GM12878 (cell line): ENCODE measurements at places on chromosomes 6 and 20.

DNA sequence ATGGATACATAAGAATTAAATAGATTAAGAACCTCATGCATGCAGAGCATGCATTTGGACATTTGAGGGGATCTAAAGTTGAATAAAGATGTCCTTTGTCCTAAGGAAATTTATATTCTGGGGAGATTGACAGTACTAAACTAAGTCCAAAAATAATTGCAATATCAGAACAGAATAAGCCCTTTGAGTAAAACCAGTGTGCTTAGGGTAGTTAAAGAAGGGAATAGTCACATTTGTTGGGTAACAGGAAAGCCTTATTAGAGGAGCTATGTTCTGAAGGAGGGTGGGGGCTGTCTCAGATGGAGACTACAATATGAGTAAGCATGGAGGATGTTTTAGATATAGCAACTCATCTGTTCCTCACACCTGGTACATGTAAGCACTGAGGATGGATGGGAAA is 35.8 kb downstream of the CDC5L start:
- no peak overlapping the region for H3K27ac ChIP-seq
- H3K36me3 ChIP-seq: peaks cover 31% of the 10 kb centered on the region
- H3K4me3 ChIP-seq: no peak overlapping the region
- H3K4me1 ChIP-seq: no peaks in the 10 kb centered on the region

GRCh38 chr6:169288591-169288990 is 34.9 kb upstream of the THBS2 start:
- no peaks in the 10 kb centered on the region for H3K36me3 ChIP-seq
- H3K27me3 ChIP-seq: no peaks in the 10 kb centered on the region

DNA sequence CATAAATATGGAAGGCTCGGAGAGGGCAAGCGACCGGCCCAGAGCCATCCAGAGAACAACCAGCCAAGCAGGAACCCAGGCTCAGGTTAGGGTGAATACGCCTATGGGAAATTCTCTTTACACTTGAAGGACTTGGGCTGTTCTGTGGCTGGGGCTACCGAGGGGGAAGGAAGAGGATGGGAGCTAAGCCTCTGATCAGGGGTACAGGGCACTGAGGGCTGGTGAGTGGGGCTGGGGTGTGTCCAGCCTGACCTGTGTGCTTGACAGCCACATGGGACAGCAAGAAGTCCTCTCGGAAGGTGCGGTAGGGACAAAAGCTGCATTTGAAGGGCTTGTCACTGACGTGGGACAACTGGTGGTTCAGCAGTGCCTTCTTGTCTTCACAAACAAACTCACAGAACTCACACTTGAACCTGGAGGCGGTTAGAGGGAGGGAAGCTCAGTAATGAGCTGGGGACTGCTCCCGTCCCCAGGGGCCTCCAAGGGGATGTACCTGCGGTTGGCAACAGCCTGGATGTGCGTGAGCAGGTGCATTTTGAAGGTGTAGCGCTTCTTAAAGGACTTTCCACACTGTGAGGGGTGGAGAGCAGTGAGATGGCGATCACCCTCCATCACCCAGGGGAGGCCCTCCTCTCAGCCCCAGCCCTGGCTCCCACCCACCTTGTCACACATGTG is 11.9 kb downstream of the ZNF335 start:
- no peak overlapping the region for H3K4me3 ChIP-seq
- H3K27ac ChIP-seq: no peak overlapping the region
- H3K27me3 ChIP-seq: no peaks in the 10 kb centered on the region
- DNase-seq: peak; percentile 19

DNA sequence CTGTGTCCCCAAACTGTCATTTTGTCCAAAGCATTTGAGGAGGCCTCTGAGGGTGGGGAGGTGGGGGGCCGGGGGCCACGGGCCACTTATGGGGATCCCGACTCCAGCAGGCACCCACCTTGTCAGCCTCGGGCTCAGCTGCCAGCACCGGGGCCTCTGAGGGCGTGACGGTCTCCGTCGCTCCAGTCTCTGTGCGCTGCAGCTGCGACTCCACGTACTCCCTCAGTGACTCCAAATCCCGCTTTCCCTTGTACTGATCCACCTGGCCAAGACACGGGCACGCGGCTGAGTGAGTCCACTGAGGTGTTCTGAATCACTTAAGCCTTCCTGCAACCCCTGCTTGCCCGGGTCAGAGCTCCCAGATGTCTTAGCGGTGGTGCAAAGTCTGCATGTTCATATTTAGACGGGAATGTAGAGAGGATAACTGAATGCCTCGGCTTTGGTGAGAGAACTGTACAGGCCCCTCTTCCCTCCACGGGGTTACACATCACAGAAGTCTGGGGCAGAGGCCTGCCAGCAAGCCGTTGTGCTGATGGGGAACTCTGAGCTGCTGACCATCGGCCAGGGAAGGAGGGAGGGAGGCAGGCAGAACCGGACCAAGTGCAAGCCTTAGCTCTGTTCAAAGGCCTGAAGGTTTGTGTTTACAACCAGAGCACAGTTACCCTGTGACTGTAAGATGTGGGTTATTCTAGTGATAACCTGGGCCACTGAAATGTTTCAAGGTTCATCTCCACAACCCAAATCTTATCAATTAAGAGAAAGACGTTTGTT is 21.8 kb downstream of the TXNDC5 start:
- no peak overlapping the region for H3K27ac ChIP-seq
- H3K4me3 ChIP-seq: no peak overlapping the region
- peaks cover 24% of the 10 kb centered on the region for H3K36me3 ChIP-seq
- H3K4me1 ChIP-seq: no peaks in the 10 kb centered on the region
- no peak for DNase-seq

DNA sequence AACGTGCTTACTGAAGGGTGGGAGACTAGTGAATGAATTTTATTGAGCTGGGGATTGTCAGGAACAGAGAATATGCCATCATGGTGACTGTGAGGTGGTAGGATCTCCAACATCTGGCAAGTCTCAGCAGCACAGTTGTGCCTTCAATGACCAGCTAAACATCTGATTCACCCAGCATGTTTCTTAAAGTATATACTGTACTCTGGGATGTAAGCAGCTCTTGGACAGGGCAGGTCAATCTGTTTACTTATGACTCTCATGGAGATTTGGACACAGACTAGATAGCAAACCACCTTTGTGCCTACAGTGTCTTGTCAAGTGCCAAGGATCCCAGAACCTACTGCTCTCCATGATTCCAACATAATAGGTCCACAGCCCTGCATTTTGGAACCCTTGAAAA is 801.0 kb upstream of the CITED2 start:
- H3K27me3 ChIP-seq: no peaks in the 10 kb centered on the region
- DNase-seq: no peak
- no peak overlapping the region for H3K4me3 ChIP-seq
- no peaks in the 10 kb centered on the region for H3K4me1 ChIP-seq
- H3K36me3 ChIP-seq: no peaks in the 10 kb centered on the region

GRCh38 chr6:152836523-152836922 is 85.9 kb downstream of the VIP start:
- no peak overlapping the region for H3K4me3 ChIP-seq
- H3K4me1 ChIP-seq: no peaks in the 10 kb centered on the region

DNA sequence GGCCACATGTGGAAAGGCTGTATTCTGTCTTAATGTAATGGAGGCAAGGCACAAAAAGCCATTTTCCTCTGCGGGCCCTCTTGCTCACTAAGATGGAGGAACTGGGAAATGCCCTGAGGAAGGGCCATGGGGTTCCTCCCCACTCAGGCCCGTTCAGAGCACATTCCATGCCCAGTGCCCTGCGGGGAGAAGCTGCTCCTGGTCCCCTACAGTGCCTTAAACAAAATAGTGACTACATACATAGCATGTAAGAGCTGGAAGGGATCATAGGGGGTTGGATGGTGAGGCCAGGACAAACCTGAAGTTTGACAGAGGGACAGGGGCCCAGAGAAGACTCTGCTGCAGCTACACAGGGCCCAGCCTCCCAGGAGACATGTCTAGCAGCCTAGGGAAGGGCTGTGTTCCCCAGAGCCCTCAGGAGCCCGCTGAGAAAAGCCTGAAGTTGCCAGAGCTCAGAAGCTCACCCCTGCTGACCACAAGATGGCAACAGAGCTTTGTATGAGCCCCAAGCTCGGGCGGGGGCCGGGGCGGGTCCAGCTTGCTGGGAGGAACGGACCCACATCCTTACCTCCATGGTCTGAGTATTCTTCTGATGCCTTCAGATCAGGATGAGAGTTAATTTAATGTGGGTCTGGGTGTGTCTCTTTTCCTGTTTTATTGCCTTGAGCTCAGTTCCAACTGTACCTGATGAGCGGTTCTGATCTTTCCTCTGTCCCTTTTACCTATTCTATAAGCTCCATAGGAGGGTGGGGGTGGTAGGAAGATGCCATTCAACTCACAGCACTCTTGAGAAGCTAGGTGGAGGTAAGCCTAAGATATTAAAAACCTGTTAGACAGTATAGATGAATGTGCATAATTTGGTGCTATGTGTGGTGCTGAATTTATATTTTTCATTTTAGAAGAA is 242.9 kb downstream of the CDC5L start:
- no peaks in the 10 kb centered on the region for H3K36me3 ChIP-seq
- no peaks in the 10 kb centered on the region for H3K4me1 ChIP-seq
- DNase-seq: no peak
- H3K4me3 ChIP-seq: no peak overlapping the region
- peaks cover 3% of the 10 kb centered on the region; the same call in 1 of the 2 replicates for H3K27me3 ChIP-seq

- no peaks in the 10 kb centered on the region for H3K36me3 ChIP-seq
- H3K4me1 ChIP-seq: no peaks in the 10 kb centered on the region
- no peak overlapping the region for H3K27ac ChIP-seq
- no peaks in the 10 kb centered on the region for H3K27me3 ChIP-seq
Measured at GRCh38 chr6:23647045-23647444, 479.0 kb upstream of the NRSN1 start.

DNA sequence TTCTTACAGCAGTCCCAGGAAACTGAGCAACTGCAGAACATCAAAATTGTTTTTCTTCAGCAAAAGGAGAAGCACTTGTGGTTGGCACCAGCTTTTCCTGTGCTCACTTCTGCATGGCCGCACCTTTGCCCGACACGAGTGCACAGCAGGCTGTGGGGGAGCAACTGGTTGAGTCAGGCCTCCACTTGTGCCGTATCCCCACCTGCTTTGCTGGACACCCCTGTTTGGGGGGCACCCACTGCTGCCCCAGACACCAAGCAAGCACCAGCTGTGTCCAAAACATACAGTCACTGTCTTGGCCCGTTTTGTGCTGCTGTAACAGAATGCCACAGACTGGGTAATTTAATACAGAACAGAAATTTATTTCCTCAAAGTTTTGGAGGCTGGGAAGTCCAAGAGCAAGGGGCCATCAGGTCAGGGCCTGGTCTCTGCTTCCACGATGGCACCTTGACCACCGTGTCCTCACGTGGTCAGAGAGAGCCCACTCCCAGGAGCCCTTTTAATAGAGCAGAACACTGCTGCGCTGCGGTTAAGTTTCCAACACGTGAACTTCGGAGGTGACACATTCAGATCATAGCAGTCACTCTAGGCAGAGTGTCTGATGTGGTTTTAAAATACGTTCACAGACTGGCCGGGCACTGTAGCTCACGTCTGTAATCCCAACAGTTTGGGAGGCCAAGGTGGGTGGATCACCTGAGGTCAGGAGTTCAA is 8.7 kb upstream of the GMEB2 start:
- no peaks in the 10 kb centered on the region for H3K27me3 ChIP-seq
- peak overlapping the region; percentile 77 for H3K27ac ChIP-seq
- H3K36me3 ChIP-seq: no peaks in the 10 kb centered on the region
- peak; percentile 68 for DNase-seq
- H3K4me1 ChIP-seq: peaks cover 27% of the 10 kb centered on the region

DNA sequence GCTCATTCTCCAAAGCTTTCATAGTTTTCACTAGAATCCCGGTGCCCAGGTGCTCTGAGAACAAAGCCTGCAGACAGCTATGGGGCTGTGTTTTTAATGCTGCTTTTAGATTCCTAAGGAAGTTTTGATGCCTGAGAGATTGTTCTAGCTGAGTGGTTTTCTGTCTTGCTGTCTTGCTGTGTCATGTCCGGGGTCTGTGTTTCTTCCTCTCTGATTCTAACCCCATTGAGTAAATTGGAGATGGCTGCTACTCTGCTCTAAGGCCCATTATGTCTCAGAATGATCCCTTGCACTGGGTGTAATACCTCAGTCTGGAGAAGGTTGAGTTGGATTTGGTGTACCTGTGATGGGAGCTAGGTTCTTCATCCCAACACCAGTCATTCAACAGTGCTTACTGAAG is 63.4 kb downstream of the ARID1B start:
- H3K4me3 ChIP-seq: no peak overlapping the region
- no peak for DNase-seq
- H3K27ac ChIP-seq: peak overlapping the region; percentile 30; the same call in 1 of the 2 replicates
- peaks cover 16% of the 10 kb centered on the region; the same call in 1 of the 2 replicates for H3K36me3 ChIP-seq
- no peaks in the 10 kb centered on the region for H3K27me3 ChIP-seq

DNA sequence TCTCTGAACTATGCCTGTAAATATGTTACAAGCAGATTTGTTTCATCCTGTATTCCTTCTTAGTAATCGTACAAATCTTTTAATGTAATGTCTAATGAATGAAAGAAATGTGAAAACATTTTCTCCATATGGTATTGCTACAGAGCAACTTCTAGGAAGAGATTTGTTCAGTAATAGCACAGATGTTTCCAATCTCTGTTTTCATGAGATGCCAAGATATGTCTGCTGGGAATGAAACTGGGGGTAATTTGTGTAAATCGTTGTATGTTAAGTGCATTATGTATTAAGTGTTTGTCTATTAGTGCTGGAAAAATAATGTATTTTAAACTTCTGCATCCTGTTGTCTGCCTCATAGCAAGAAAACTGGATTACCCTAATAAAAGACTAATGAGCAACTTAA is 722.2 kb upstream of the EYS start:
- H3K4me3 ChIP-seq: no peak overlapping the region
- DNase-seq: no peak
- no peaks in the 10 kb centered on the region for H3K36me3 ChIP-seq
- H3K4me1 ChIP-seq: no peaks in the 10 kb centered on the region
- H3K27ac ChIP-seq: no peak overlapping the region

DNA sequence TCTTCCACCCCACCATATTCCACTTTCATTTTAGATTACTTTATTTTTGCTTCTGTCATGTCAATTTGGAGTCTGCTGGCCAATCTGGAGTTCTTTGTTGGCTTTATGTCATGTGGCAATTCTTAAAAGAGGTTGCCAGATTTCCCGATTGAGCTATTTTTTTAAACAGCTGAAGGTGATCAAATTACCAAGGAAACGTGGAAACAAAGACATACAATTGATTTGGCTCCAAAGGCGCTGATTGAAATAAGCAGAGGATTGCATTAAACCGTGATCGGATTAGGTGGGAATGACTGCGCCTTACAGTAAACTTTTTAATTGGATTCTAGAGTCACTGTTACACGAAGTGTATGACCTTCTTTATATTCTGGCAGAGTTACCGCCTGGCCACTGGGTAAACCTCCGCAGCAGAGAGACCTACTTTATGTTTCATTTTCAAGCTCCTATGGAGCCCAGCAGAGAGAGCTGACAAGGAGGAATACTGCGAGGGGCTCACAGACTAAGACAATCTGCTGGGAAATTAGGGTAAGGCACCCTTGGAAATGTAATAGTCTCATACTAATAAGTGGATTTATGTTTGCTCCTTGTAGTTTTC is 37.9 kb downstream of the SIM1 start:
- H3K4me1 ChIP-seq: no peaks in the 10 kb centered on the region
- H3K36me3 ChIP-seq: no peaks in the 10 kb centered on the region
- DNase-seq: no peak
- no peak overlapping the region for H3K27ac ChIP-seq
- H3K4me3 ChIP-seq: no peak overlapping the region
